ENCODE measurements at places on chromosomes 4 and X.

DNA sequence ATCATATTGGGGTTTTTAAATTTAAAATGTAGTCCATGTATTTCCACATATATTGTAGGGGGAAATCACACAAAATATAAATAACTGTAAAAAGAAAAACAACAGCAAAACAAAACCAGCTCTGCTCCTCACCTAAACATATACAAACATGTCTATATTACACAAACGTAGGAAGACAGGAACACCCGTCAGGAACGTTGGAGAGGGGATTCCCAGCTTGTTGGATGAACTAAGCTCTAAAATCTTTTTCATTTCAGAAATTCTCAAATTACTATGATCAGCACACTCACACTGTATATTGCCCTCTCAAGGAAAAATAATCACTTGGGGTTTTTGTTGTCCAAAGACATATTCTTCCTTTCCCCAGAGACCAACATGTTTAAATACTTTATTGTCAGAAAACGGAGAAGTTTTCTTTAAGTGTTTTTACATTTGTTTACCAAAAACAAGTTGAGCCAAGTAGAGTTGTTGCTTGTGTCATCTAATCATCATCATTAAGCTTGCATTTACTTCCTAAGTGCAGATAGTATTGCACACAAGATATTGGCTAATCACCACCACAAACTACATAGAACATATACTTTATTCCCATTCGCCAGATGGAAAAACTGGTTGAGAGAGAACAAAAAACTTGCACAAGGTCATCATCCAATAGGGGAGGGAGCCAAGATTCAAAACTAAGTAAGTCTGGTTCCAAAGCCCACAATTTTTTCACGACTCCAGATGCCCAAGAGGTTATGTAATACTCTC, 2.4 kb upstream of the TLR10 start:
- no peak for DNase-seq

DNA sequence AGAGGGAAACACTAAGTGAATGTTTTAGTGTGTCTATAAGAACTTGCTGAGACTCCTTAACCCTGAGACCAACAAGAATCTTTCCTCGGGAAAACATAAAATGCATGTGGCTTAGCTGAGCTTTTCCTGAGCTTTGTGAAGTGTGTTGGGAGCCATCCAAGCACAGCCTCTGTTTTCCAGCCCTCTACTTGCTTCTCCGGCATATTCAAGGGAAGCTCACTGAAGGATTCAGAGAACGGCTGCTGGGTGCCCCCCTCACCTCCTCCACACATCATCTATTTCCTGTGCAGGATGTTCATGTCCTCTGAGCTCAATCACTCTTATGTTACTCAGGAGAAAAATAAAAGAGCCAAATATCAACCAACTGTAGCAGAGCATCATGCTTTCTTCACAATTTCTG, 492.1 kb downstream of the IL15 start:
- DNase-seq, result no peak

GRCh38 chr4:47531954-47532321, 46.9 kb downstream of the ATP10D start:
- DNase-seq, result no peak

GRCh38 chr4:89539797-89540711, 232.5 kb upstream of the GPRIN3 start:
- no peak for DNase-seq

- no peak for DNase-seq
Measured at GRCh38 chr4:185782523-185782922, 29.5 kb downstream of the SORBS2 start.

DNA sequence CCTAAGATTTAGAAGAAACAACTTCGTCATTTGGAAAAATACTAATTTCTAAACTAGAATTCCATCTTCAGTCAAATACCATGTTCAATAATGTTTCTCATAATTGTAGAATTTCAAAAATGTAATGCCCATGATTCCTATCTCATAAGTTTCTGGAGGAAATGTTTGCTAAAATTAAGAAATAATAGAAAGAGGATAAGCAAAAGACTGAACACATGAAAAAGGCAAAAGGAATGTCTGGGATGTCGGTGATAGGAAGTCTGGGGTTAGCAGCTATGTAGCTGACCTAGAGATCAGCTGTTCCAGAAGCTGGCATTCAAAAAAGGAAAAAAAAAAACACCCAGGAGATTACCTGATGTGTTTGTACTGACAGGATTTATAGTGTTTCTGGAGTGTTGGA, 18.9 kb upstream of the PCDH10 start:
- no peak for DNase-seq

GRCh38 chrX:72048510-72049455, 82.9 kb downstream of the RTL5 start:
- DNase-seq, result peak; percentile 10

- DNase-seq, result no peak
Measured at GRCh38 chr4:54445866-54446265, 211.9 kb upstream of the KIT start.

- DNase-seq, result no peak
Measured at GRCh38 chr4:173420324-173420752, 21.4 kb upstream of the SCRG1 start.

DNA sequence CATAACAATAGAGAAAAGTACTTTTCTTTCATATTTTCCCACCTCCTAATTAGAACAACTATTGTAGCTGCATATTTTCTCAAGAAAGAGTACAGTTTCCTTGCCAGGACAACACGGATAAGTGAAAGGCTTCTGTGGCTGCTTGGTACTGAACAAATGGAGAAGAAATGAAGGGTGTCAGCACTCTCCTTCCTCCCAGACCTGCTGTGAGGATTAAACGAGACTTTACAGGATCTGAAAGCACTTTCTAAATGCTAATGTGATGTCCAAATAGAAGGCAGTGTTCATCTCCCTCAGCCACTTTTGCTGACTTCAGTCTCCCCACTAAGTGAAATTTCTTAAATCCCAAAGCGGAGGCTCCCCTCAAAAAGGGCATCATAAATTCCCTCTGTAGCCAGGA, 13.9 kb downstream of the NIPAL1 start:
- no peak for DNase-seq

GRCh38 chrX:12308420-12308819, 170.1 kb downstream of the FRMPD4 start:
- DNase-seq, result no peak

GRCh38 chrX:118780911-118781310, 42.7 kb upstream of the ZCCHC12 start:
- no peak for DNase-seq

GRCh38 chr4:158492391-158492790, 29.3 kb upstream of the RXFP1 start:
- DNase-seq, result no peak

- DNase-seq, result no peak
Measured at GRCh38 chrX:133892337-133892736, 93.1 kb downstream of the GPC3 start.

GRCh38 chrX:45956191-45956870, 588.9 kb downstream of the ZNF674 start:
- DNase-seq, result no peak

- DNase-seq, result no peak
Measured at GRCh38 chrX:663841-664240, 33.2 kb downstream of the SHOX start.

DNA sequence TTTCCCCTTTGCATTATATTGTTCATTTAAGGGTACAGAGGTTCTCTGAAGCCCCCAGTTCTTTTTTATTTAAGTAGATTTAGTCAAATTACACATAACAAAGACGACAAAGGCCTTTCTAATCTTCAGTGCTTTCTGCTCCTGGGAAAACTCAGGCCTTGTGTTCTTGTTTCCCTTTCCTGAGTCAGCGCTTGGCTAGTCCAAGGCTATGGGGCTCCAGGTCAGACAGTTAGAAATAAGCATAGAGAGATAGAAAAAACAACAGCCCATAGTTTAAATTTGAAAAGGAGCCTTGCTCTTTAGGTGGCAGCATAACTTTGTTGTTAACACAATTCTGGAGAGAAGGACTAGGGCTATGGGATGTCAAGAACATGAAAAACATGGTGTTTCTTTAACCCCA, 97.3 kb downstream of the PPP1R2C start:
- no peak for DNase-seq

DNA sequence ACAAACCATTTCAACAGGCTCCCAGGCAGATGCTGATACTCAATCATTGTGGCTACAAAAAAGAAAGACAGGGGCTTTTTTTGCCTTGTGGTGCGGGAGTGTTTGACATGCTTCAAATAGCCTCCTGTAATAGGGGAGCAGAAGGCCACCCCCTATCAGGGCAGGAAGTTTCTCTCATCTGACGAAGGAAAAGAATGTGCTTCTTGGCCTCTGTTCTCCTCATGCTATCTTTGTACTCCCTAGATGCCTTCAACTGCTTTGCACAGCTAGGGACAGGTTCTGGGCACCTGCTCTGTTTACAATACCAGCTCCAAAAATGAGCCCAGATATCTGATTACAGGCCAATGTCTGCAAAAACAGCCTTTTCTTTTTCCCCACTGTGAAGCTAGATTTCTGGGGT, 391.1 kb downstream of the STIM2 start:
- DNase-seq, result no peak

DNA sequence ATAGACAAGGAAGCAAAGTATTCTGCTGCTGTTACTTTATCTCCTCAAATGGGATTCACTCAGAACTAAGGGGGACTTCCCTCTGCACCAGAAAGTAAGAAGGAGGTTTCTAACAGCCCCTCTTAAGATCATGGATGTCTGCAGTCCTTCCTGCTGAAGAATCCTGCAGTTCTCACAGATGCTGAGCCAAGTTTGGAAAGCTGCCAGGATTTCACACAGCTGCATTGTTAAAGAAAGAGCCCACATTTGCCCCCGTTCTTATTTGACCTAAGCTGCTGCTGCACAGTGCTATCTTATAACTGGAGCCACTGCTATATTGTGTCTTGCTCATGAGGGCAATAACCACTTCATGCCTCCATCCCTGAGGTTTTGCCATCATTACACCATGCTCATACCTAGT, 81.1 kb downstream of the FAAH2 start:
- no peak for DNase-seq

GRCh38 chr4:26226629-26227376, 94.0 kb upstream of the RBPJ start:
- no peak for DNase-seq

DNA sequence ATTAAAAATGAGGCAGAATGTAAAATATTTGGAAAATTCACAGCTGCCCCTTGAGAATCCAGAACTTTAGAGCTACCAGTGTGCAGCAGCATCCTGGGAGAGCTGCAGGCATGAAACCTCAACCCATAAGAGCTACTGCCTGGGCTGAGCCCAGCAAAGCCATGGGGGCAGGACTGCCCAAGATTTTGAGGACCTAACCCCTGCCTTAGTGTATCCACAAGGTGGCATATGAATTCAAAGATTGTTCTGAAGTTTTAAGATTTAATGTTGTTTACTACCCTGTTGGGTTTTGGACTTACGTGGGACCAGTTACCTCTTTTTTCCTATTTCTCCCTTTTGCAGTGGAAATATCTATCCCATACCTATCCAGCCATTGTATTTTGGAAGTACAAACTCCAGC, 26.4 kb downstream of the CASP6 start:
- DNase-seq, result no peak

DNA sequence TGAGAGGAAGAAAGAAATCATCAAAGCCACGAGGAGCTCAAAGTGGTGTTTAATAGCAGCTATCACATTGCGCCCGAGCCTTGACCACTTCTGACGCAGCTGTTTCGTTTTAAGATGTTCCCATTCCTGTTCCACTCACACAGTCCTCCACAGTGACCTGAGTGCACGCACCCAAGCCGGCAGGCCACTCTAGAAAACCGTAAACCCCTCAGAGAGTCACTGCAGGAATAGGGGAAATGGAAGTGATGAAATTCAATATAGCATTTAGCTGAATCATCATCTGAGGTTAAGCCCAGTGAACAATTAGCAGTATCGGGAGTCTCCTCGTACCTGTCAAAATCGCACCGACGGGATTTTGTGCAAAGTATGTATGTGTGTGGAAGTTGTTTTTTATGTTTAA, 17.9 kb upstream of the HAND2 start:
- no peak for DNase-seq
